Peyer's patch (tissue), 4 donors: ENCODE measurements at places on chromosomes 5 and 9.
A peak's percentile ranks its signal among the peaks of the same experiment; 100 is the strongest.

DNA sequence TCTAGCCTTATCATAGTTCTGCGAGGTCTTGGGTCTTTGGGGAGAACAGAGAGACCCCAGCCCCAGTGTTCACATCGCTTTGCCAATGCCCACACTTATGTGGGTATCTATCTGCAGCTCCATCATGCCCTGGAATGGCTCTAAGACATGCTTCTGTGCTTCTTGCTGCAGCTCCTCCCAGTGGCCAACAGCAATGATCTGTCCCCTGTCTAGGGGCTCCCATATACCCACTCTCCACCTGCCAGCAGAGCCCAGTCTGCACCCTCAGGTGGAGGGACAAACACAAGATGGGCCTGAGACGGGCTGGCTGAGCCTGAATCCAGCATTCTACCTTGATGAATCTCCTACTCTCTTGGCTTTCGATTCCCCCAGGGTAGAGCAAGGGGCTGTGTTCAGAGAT is 14.6 kb upstream of the DAP start:
- no peak for DNase-seq

DNA sequence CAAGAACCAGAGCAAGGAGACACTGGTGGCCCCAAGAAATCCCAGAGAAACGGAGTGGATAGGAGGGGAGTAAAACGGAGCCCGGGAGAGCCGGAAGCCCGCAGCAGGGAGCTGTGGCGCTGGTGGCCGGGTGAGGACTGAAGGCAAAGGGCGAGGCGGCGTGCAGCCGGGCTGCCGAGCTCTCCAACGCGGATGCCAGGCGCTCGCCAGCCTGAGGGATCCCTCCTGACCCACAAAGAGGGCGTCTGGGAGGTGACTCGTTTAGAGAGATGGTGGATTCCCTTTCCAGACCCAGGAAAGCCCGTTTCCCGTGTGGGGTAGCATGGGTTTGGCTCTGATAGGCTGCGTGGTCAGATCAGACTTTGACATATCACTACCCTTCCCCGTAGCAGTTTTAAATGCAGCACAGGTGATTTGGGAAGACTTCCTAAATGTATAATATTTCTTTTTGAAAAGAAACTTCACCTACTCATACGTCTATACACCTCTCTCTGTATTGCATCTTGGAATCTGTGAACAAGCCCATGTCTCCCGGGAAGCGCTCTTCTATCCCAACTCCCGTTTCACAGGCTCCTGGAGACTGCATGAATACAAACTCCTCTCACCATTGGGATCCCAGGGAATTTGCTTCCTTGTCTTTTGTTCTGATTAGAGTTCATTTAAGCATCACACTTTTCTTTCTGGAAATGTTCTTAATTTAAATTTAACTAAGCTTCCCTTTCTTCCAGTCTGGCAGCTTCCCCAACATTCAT is 158.1 kb downstream of the C9orf152 start:
- DNase-seq, result peak; percentile 36

DNA sequence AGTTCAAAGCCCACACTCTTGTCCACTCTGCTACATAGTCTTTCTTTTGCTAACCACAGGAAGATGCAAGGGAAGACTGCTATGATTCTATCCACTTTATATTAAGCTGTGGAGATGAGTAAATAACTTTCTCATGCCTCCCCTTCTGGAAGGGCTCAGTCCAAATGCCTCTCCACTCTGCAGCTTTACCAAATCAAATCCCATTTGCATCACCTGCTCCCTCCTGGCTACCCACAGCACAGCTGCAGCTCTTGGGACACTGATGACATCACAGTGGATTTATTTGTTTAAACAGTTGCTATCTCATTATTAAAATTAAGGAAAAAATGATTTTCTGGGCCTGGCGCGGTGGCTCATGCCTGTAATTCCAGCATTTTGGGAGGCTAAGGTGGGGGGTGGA is 1544.9 kb upstream of the WWC1 start:
- DNase-seq, result no peak

DNA sequence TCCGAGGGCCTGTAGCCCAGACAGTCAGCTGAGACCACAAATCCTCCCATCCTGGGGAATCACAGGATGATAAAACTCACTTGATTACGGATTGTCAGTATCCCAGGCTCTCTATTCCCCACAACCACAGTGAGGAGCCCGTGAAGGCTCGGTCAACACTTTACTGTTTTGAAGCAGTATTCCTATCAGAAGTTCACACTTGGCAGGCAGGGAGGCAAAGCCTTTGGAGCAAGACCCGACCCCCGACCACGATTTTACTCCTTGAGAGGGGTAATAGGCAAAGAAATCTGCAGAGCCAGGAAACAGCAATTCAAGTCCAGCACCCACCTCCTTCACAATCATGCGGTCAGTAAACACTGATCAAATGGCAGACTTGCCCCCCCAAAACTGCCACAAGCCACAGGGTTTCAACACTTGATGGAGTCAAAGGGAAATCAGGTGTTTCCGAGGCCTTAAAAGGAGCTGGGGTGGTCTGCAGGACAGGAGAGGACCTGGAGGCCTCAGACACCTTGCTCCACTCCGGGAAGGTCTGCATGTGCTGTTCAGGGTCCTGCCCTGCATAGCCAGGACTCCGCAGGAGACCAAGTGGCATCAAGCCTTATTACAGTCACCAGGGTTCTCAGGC is 25.2 kb downstream of the BICD2 start:
- DNase-seq, result no peak

- DNase-seq, result no peak
Observed at GRCh38 chr9:133712221-133713100, 25.7 kb downstream of the SARDH start.
